ENCODE measurements at places on chromosomes 4 and X. TPM values are rescaled to one million over a fixed set of nuclear protein-coding genes. Genes with fewer than 3 reads are reported as not detected.

GRCh38 chr4:120158841-120159463, 92.3 kb upstream of the MAD2L1 start:
- no peak for DNase-seq

GRCh38 chrX:48025561-48025960, 18.8 kb downstream of the SPACA5 start:
- DNase-seq = peak; percentile 30

DNA sequence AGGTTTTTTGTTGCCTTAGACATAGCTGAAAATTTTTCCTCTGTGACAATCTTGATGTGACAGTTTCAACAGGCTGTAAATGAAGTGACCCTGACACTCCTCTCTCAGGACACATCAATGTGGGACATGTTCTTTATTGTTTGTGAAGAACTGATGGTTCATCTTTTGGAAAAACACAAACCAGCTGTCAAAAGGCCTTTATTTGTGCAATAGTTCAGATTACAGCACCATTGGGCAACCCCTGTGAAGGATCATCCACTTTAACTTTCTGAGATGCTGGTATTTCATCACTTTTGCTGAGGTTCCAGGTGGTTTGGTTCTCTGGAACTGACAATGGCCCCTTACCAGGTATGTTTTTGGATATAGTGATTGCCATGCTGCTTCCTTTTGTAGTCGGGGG, 40.3 kb downstream of the OSTC start:
- DNase-seq = no peak

DNA sequence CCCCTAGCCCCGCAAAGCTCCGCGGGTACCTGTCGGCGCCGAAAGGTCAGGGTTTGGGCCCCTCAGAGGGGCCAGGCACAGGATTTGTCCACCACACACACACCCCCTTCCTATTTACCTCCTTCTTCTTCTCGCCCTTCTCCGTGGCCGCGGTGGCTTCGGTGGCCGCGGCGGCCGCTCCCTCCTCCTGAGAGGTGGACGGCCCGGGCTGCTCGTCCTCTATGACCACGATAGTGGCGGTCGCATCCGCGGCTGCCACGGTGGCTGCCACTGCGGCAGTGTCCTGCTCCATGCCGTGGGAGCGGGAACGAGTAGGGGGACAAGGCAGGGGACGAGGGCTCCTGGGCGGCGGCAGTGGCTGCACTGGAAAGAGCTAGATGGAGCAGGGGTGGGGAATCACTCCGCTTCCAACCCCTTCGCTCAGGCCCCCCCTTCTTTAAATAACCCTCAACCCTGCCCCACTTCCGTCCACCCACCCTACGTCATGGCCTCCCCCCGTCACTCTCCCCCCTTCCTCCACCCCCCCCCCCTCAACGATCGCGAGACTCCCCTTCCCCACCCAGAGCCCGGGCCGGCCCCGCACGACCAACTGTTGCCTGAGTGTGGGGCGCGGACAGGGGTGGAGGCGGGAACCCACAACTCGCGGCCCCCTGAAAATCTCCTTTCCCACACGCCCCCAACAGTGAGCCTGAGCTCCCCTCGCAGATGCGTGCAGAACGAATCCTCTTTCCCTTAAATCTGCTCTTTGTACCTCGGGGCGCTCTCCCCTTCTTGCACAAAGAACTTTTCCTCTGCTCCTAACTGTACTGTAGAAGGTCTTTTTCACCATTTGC, at the start of gene SMARCA1:
Gene SMARCA1, minus strand, starts transcription at position 412 of the 833 bp plus-strand sequence. Its CDS starts 120 bp downstream, at position 292.
- no peak for DNase-seq

PRSS12 gene
- total RNA-seq = not detected

- no peak for DNase-seq
Observed at GRCh38 chr4:8180310-8181093, 18.6 kb upstream of the SH3TC1 start.

STPG2 gene
- not detected for total RNA-seq

HEPH gene
- not detected for total RNA-seq

GRCh38 chr4:6427439-6428090, 44.8 kb downstream of the PPP2R2C start:
- no peak for DNase-seq

GRCh38 chr4:101784957-101785356, 5.6 kb upstream of the BANK1 start:
- DNase-seq = no peak

DNA sequence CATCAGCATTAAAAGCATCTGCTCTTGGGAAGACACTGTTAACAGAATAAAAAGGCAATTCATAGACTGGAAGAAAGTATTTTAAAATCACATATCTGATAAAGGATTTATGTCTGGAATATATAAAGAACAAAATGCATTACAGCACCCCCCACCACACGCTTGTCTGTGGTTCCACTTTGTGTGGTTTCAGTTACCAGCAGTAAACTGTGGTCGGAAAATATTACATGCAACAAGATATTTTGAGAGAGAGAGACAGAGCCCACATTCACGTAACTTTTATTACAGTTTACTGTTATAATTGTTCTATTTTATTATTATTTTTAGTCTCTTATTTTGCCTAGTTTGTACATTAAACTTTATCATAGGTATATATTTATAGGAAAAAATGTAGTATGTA, 21.2 kb upstream of the PDE6B start:
- DNase-seq = no peak

PNPLA4 gene
- 5.5 TPM for total RNA-seq

DNA sequence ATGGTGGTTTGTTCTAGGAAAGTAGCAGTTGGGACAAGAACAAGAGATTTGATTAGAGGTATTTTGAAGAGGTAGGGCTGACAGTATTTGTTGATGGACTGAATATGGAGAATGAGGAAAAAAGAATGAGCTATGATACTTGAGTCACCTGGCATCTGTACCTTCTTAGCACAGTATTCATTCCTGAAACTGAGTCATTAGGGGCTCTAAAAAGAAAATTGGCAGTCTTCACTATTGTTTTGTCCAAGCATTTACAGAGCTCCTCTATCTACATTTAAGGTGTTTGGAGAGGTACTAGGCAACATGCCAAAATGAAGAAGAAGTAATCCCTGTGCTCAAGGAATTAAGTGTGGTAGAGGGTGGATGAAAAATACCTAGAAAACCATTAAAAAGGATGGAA, 165.8 kb downstream of the SHROOM4 start:
- no peak for DNase-seq

- DNase-seq = no peak
Observed at GRCh38 chr4:68272380-68272779, 26.9 kb upstream of the TMPRSS11B start.

DNA sequence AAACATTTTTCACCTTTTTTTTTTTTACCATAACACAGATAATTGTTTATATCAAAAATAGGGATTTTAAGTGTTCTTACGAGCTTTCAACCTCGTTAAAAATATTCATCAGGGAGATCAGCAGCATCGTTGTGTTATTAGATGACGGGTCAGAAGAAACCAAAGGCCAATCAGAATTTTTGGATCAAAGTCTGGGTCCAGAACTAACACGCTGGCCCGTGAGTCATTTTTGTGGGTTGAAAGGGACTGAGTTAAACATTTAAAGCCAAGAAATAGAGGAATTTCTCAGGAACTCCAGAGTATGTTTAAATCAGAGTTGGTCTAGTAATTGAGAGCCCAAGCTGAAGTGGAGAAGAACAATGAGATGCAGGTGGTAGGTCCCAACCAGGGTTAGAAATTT, 170.8 kb downstream of the TLL1 start:
- DNase-seq = no peak

GRCh38 chrX:20487227-20487626, 220.5 kb upstream of the RPS6KA3 start:
- DNase-seq = no peak

- DNase-seq = no peak
Observed at GRCh38 chrX:21946925-21947641, 6.6 kb downstream of the SMS start.

PABPC1L2A gene
- not detected for total RNA-seq

DNA sequence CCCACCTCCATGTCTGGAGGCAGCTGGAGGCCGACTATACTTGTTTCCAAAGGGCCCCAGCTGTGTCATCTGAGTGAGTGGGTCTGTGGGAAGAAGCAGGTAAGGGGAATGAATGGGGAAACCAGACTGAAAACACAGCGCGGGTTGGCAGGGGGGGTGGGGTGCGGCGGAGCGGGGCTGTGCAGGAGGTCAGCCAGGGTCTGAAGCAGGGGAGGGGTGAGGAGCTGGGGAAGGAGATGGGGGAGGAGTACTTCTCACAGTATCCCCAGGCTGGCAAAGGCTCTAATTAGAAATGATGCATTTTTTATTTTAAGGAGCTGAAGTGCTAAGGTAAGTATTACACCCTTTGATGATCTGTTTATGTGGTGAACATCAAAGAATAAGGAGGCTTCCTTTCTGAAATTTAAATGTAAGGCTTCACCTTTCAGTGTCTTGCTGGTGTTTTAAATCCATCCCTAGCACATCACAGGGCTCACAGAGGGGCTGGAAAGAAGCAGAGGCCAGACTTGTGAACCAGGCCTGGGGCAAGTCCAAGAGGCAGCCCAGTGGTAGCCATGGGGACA, 37.5 kb downstream of the SMIM20 start:
- no peak for DNase-seq

DNA sequence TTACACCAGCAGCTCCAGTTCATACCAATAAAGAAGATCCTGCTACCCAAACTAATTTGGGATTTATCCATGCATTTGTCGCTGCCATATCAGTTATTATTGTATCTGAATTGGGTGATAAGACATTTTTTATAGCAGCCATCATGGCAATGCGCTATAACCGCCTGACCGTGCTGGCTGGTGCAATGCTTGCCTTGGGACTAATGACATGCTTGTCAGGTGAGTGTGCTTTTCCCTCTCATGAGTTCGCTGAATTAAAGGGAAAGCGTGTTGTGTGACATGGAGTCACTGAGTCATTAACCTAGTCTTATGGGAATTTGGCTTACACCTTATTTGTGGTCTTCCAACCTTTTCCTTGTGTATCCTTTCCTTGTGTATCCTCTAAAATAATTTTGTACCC, 15.9 kb downstream of the TMEM165 start:
- DNase-seq = no peak

- DNase-seq = no peak
Observed at GRCh38 chr4:143441678-143442077, 71.8 kb upstream of the SMARCA5 start.

- DNase-seq = no peak
Observed at GRCh38 chr4:113593400-113594230, 167.9 kb downstream of the CAMK2D start.

DNA sequence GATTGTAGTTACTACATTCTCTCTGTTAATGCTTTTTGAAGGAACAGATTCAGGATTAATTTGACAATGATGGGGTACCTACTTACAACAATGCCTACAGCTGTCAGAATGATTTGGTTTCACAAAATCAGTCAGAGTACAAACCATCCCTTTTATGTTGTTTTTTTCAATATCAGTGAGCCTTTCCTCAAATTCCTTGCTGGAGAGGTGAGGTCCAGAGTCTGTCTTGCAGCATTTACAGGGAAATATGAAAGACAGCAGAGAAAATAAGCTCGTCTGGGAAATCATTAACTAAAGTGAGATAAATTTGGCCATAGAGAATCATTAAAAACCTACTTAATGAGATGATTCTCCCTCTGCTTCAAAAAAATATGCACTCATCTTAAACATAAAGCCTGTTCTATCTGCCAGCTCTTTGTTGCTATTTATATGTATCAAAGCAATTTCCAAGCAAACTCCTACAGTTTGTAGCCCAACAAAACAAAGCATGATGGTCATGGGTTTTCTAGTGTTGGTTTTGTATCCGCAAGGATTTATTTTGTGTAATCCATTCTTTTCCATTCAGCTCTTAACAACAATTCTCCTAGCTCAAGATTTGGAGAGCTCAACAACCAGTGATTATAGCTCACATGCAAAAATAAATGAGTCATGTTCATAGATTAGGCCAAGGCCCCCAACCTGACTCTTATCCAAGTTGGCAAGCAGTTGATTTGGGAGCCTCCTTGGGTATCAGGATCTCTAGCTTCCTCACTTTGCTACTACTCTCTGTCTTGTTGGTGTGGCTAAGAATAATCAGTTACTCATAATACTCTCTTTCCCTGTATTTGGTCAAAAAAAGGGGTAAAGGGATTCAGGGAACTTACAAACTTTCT, 222.6 kb downstream of the ENOX2 start:
- DNase-seq = no peak

GRCh38 chr4:186709517-186709916, 14.1 kb downstream of the FAT1 start:
- DNase-seq = no peak

DNA sequence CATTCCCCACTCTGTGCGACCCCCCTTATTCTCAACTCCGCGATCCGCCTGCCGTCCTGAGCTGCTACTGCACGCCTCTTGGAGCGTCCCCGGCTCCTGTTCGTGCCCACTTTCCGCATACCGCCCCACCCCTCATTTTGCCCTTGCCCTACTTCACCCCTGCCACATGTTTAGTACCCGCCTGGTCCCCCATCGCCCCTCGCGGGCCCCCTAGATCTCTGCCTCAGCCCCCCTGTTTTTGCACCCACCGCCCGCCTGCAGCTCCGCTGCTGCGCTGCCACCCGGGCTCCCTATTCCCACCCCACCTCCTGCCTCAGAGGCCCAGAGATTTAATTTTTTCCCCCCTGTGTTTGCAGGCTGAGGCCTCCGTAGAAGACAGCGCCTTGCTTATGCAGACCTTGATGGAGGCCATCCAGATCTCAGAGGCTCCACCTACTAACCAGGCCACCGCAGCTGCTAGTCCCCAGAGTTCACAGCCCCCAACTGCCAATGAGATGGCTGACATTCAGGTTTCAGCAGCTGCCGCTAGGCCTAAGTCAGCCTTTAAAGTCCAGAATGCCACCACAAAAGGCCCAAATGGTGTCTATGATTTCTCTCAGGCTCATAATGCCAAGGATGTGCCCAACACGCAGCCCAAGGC, 1.4 kb downstream of the MAGED1 start:
- DNase-seq = peak; percentile 43

LRIT3 gene
- total RNA-seq = not detected

DNA sequence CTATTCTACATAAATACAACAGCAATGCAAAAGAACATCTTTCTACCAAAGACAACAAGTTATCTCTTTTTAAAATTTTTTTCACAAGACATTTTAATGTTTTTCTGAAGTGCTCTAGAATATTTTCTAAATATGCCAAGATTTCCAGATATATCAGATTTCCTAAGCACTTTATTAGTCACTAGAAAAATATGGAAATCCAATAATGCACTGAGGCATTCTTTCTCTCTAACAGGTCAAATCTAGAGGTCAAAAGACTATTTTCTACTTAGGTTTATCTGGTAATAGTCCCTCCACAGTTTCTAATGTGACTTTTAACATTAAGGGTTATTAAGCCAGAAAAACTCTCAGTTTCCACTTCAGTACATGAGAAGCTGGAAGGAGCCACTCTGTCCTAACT, 1041.2 kb upstream of the INTU start:
- no peak for DNase-seq

SLC6A14 gene
- total RNA-seq = not detected

RXFP1 gene
- not detected for total RNA-seq

LUZP4 gene
- total RNA-seq = not detected
